ENCODE measurements at places on chromosomes 6 and 20.

- DNase-seq: no peak
Observed at GRCh38 chr6:3456898-3457709, at the start of gene SLC22A23. Gene SLC22A23 (minus strand): TSS chr6:3457050. CDS start chr6:3456559, 491 bp downstream.

DNA sequence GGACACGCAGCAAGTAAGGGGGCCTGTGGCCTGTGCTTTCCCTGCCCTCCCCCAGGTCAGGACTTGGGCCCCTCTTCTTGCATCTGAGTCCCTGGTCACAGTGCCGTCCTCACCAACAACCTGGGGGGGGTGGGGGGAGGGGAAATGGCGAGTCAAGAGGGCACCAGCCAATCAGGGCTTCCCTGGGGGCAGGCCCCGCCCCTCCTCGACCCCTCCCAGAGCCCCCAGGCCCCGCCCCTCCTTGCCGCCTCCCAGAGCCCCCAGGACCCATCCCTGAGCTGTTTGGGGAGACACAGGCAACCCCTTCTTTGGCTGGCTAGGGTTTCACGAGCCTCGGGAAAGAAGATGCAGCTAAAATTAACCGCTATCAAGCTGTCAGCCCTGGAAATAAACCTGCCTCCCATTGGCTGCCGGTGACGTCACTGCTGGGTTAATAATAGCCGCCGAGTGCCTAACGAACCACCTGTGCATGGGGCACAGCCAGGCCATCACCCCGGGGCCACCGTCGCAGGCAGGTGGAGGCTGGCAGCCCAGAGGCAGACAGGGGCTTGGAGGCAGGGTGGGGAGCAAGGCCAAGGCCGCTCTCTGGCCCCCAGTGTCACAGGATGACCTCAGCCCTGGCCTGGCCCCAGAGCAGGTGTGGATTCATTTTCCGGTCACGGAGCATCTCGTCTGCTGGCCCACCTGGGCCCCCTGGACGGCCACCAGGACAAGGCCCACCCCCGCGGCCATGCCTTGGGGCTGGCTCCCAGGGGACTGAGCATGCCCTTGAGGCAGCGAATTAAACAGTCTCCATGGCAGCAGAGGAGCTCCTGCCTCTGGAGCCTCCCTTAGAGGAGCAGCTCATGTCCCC lies 3.2 kb upstream of the EEF1A2 start:
- DNase-seq: no peak

DNA sequence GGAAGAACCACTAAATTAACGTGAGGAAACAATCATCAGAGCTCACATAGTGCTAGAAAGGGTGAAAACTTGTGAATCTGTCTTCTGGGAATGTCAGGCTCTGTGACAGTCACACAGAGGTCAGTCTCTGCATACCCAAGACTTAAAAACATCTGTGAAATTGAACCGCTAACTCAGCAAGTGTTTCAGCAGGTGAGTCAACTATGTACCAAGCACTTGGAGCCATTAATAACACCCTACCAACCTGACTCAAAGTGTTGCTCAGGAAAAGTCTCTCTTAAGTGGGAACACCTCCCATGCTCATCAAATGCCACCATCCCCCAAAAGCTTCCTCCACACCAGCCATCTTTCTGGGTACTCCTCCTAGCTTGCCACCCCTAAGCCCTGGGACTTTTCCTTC lies 92.3 kb upstream of the CARMIL1 start:
- DNase-seq: no peak

- DNase-seq: no peak
Observed at GRCh38 chr6:31180500-31180899, 10.0 kb upstream of the POU5F1 start.

DNA sequence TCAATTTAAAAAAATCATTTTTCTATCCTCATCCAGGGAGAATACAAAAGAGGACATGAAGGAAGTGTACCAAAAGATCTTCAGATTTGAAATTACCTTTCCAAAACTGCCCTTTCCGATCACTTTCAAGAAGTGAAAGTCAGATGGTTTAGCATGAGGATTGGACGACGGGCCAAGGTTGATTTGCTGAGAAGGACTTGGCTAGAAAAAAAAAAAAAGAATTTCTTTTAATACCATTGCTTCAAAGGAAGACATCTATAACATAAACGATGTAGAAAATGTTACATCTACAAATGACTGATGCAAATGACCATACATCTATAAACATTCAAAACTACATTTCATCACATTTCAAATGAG lies 120.9 kb upstream of the SLC2A12 start:
- DNase-seq: no peak

DNA sequence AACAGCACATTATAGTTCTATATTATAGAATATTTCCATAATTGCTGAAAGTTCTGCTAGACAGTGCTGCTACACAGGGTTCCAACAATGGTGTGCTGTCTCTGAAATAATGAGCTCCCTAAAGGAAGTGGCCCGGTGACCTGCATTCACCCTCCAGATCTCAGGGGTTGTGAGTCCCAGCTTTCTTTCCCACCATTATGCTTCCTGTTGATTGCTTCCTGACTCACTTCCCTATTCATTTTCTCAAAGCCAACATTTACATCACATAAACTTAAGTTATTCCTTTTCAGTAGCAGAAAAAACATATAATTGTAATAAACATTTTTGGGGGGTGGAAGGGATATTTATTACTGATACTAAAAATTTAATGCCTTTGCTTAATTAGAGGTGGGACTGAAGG lies 12.9 kb upstream of the CCN6 start:
- DNase-seq: no peak

GRCh38 chr20:44415833-44416715 lies 59.6 kb upstream of the TTPAL start:
- no peak for DNase-seq

DNA sequence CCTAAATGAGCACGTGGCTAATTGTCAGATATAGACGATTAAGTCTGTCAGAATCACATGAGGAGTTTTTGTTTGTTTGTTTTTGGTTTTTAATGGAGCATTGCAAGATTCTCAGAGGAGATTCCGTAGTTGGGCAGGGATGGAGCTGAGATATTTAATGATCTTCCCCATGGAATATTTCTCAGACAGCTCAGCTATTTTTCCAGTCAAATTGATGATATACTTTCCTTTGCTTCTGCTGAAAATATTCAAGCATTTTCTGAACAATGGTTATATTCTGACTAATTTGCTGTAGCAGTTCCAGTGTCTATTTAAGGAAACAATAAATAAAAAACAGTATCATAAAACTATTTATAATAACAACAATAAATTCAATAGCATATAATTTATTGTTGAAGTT lies 348.4 kb downstream of the KIF16B start:
- no peak for DNase-seq

GRCh38 chr20:11001302-11001701 lies 327.5 kb upstream of the JAG1 start:
- no peak for DNase-seq

GRCh38 chr6:83605517-83605916 lies 93.2 kb downstream of the PRSS35 start:
- DNase-seq: no peak

GRCh38 chr6:2162079-2162445 lies 83.3 kb downstream of the GMDS start:
- no peak for DNase-seq

DNA sequence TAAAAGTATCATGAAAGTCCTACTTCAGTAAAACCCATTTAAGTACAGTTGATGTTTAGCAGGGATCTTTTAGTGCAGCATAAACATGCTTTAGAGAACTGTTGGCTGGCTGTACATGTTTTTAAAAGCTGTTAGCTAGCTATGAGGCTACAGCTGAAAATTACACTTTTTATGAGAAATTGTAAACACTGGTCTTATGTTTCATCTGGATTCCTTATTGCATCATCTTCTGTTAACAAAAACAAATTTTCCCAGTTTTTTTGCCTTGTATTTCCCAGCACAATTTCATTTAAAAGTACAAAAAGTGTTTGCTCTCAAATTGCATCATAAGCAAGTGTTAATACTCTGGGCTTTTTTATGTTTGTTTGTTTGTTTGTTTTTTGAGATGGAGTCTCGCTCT lies 18.3 kb upstream of the HLA-E start:
- DNase-seq: no peak

GRCh38 chr6:33013608-33014007 lies 4.2 kb upstream of the HLA-DOA start:
- DNase-seq: no peak
